SK-N-SH (cell line): ENCODE measurements at places on chromosomes 3 and 15.
A peak's percentile ranks its signal among the peaks of the same experiment; 100 is the strongest.

DNA sequence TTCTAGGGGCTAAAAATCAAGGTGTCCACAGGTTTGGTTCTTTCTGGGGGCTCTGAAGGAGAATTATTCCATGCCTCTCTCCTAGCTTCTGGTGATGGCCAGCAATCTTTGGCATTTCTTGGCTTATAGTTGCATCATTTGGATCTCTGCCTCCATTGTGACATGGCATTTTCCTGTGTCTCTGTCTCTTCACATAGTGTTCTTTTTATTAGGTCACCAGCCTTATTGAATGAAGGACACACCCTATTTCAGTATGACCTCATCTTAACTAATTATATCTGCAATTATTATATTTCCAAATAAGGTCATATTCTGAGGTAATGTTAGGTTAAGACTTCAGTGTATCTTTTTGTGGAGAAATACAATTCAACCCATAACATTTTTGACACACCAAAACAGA, 3.2 kb upstream of the GBE1 start:
- H3K36me3 ChIP-seq: no peaks in the 10 kb centered on the region
- no peak overlapping the region for H3K4me3 ChIP-seq
- H3K4me1 ChIP-seq: no peaks in the 10 kb centered on the region; the same call in 1 of the 2 replicates
- H3K27me3 ChIP-seq: no peaks in the 10 kb centered on the region

DNA sequence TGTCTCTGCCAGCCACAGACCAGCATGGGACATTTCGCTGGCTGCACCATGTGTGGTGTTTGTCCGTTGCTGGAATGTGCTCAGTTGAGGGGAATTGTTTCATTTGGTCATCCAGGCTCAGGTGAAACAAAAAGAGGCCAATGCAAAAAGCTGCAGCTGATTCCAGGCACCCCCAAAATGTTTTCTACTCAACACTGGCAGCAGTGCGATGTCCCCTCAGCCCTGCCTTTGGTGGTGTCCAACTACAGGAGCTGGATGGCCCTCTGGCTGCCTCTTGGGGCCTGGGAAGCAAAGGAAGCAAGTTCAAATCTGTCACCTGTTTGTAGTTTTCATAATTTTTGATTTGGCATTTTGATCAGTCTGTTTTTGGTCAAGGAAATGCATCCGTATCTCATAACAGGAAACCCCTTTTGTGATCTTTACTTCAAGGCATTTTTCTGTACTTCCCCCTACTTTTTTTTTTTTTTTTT, 141.8 kb downstream of the EEFSEC start:
- no peak overlapping the region for H3K27ac ChIP-seq
- H3K36me3 ChIP-seq: peaks cover 9% of the 10 kb centered on the region
- no peak overlapping the region for H3K4me3 ChIP-seq
- H3K4me1 ChIP-seq: no peaks in the 10 kb centered on the region
- DNase-seq: no peak

GRCh38 chr3:10602769-10603768, 97.7 kb upstream of the ATP2B2 start:
- peaks cover 33% of the 10 kb centered on the region; the same call in 1 of the 2 replicates for H3K4me1 ChIP-seq
- no peak for DNase-seq
- H3K27ac ChIP-seq: no peak overlapping the region
- no peak overlapping the region for H3K4me3 ChIP-seq
- no peaks in the 10 kb centered on the region for H3K27me3 ChIP-seq
- H3K36me3 ChIP-seq: no peaks in the 10 kb centered on the region

DNA sequence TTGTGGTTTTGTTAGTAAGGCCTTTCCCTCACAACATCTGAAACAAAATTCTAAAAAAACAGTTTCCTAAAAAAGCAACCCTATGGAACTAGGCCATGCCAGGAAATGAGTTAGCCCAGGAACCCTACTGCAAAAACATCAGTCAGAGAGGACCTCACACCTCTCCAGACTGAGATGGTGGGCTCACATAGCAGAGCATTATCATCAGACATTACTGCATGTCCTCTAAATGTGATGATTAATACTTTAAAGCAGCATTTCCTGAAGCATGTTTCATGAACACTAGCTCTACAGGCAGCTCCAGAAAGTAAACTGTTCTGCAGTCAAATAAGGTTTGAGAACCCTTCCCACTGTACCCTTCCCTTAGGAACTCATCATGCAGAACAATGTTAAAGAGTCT, 232.3 kb upstream of the MRPL3 start:
- DNase-seq: no peak
- no peaks in the 10 kb centered on the region for H3K36me3 ChIP-seq
- no peak overlapping the region for H3K4me3 ChIP-seq
- H3K4me1 ChIP-seq: peaks cover 4% of the 10 kb centered on the region

DNA sequence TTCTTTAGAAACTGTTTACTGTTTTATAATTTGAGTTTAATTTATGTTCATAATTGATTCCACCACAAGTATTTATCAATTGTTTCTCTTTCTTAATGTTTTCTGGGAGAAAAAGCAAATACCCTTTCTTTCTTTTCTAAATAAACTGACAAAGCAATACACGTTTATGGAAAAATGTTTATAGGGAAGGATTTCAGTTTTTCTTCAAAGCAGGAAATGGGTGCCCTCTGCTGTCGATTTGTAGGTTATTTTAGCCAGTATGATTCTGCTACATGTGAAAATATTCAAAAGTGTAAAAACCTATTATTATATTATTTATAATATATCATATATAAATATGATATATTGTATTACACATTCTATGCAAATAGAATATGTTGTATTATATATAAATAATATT, 921.0 kb upstream of the ROBO1 start:
- H3K27me3 ChIP-seq: no peaks in the 10 kb centered on the region
- H3K4me1 ChIP-seq: no peaks in the 10 kb centered on the region
- peak; percentile 7 for DNase-seq
- no peak overlapping the region for H3K4me3 ChIP-seq

GRCh38 chr3:72888546-72889309, 882 bp downstream of the GXYLT2 start:
- H3K27me3 ChIP-seq: no peaks in the 10 kb centered on the region
- H3K4me1 ChIP-seq: peaks cover 26% of the 10 kb centered on the region
- peak overlapping the region; percentile 69 for H3K4me3 ChIP-seq
- no peak for DNase-seq

DNA sequence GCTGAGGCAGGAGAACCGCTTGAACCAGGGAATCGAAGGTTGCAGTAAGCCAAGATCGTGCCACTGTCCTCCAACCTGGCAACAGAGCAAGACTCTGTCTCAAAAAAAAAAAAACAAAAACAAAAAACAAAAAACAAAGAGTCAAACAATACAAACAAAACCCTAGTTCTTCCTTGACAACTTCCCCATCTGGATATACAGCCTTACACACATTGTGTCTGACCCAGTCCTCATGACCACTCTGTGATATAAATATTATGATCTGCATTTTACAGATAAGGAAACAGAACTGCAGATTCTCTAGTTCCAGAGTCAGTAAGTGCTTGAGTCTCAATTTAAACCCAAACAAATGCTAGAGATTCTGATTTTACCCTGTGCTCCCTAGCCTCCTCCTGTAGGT, 4.8 kb upstream of the ESYT3 start:
- H3K27ac ChIP-seq: no peak overlapping the region
- H3K27me3 ChIP-seq: peaks cover 6% of the 10 kb centered on the region; the same call in 1 of the 2 replicates
- no peaks in the 10 kb centered on the region for H3K36me3 ChIP-seq
- DNase-seq: no peak

DNA sequence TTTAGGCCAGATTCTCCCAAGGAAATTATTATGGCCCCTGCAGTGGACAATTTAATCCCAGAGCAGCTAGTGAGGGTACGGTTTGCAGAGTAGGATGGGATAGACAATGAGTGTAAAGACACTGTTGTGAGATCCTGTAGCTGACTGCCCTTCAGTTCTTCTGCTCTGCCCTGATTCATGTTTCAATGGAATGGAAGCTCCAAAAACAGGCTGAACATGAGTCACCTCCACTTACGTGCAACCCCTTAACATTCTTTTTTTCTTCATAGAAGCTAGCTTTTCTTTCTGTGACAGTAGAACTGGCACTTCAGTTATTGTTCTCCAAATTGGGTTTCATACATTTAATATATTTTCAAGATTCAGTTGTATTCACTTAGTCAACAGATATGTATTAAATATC, 32.1 kb downstream of the CLDN18 start:
- DNase-seq: no peak
- no peak overlapping the region for H3K4me3 ChIP-seq
- H3K27me3 ChIP-seq: no peaks in the 10 kb centered on the region
- H3K36me3 ChIP-seq: no peaks in the 10 kb centered on the region
- no peaks in the 10 kb centered on the region for H3K4me1 ChIP-seq
- H3K27ac ChIP-seq: peak overlapping the region; percentile 19

DNA sequence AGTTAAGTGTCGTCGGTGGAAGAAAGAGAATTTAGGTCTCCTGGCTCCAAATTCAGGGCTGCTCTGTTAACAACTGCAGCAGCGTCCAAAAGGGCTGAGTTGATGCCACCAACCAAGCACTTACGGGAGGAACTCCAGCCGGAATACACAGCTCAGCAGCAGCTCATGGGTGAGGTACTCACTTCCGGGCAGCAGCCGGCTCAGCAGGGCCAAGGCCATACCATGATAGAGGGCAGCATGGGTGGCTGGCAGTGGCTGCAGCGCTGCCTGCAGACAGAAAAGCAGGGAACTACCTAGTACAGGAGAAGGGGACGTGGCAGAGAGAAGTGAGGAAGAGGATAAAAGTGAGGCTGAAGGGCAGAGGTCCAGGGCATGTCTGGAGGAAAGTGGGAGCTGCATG, 8.0 kb upstream of the LTK start:
- H3K27ac ChIP-seq: no peak overlapping the region
- H3K36me3 ChIP-seq: peaks cover 11% of the 10 kb centered on the region
